Ammon's horn (tissue), 1 donor: ENCODE measurements at places on chromosomes 7 and 10.

DNA sequence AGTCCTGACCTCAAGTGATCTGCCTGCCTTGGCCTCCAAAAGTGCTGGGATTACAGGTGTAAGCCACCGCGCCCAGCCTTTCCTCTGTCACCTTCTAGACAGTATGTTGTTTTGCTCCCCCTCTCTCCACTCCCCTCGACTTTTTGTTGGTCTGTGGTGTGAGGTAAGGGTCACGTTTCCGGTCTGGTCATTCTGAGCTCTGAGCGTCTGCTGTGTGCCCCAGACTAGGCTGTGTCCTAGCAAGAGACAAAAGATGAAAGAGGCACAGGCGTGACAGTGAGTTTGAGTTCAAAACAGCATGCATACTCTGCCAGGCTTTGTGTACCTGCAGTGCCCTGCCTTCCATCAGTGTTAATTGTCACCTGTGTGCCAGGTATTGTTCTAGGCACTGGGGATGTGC is 87.4 kb upstream of the PPIF start:
- no peak for DNase-seq

DNA sequence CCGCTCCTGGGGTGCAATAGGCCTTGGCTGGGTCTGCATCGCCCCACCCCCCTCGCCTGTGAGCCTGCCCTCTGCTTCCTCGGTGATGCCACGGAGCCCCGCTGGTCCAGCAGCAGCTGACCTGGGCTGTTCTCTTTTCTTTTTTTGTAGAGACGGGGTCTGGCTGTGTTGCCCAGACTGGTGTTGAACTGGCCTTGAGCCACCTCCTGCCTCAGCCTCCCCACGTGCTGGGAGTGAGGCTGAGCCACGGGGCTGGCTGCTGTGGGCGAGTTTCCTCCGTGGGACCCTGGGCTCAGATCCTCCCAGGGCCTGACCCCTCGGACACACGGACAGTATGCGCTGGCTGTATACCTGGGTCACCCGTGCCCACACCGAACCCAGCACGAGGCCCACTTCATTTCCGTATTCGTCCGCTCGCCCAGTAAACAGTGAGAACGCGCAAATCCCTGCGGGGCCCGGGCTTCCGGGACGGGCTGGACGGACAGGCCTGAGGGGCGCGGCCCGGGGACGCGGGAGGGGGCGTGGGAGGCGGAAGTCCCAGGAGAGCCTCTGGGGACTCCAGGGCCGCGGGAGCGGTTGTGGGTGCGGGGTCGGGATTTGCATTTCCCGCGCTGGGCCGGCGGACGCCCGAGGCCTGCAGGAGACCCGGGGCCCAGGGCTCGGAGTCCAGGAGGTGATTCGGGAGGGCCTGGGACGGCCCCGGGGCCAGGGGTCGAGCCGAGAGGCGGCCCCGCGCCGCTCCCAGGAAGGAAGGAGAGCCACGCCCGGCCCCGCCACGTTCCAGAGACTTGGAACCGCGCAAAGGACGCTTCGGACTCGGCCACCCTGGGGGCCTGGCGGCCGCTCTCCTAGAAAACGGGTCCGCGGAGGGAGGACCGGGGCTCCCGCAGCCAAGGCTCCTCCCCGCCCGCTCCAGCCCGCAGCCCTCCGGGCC is 57.7 kb upstream of the DNAJB6 start:
- no peak for DNase-seq

- no peak for DNase-seq
Observed at GRCh38 chr7:33504266-33504665, 374.9 kb downstream of the BBS9 start.

DNA sequence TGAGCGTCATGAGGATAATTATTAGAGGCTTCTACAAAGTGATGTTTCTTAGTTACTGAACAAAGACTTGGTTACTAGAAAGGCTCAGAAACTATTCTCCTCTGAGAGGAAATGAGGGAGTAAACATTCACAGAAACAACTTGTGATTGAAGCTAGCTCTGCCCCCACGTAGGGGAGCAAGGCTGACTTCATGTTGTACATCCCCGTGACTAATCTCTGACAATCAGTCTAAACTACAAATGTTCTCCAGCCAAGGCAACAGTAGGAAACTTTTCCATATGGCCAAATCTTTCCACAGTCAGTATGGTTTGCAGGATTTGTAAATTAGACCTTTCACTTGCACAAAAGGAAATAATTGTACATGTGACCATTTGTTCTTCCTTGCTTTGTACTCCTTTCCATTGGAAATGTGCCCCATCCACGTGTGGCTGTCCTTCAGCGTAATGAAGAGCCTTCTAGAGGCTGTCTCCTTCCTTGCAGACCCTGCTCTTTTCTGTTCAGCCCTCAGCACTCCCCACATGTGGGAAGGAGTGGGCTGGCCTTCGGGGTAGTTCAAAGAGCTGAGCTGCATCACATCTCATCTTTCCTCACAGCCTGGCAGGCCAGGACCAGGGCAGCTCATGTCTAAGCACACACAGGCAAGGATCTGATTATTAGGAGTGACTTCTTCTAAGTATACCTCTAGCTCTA is 93.5 kb downstream of the PCGF5 start:
- peak; percentile 59 for DNase-seq

GRCh38 chr7:35494407-35494806 is 200.5 kb downstream of the HERPUD2 start:
- no peak for DNase-seq

DNA sequence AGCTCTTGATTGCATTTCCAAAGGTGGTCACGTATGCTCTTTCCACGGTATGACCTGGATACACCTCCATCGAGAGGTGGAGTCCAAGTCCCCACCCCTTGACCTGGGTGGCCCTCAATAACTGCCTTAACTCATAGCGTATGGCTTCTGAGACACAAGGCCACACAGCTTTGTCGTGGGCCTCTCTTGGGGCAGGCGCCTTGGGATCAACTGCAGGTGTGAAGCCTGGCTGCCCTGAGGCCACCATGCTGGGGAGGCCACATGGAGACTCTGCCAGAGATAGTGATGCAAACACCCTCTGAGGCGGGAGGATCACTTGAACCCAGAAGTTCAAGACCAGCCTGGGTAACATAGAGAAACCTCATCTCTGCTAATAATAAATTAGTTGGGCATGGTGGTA is 30.7 kb upstream of the RASGEF1A start:
- no peak for DNase-seq

DNA sequence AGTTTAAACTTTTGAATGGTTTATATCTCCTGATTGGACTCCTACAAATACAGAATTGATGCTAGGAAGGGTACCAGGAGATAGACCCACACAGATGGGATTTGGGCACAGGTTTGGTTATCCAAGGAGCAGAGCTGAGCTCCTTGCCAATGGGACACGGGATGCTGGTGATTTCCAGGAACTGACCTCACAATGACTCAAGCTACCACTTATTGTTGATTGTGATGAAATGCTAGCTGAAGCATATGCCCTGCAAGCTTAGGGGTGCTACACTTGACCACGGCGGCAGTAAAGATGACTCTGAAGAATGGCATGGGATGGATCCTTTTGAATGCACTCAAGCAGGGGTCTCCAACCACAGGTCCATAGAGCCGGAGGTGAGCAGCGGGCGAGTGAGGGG is 45.5 kb upstream of the VKORC1L1 start:
- no peak for DNase-seq

DNA sequence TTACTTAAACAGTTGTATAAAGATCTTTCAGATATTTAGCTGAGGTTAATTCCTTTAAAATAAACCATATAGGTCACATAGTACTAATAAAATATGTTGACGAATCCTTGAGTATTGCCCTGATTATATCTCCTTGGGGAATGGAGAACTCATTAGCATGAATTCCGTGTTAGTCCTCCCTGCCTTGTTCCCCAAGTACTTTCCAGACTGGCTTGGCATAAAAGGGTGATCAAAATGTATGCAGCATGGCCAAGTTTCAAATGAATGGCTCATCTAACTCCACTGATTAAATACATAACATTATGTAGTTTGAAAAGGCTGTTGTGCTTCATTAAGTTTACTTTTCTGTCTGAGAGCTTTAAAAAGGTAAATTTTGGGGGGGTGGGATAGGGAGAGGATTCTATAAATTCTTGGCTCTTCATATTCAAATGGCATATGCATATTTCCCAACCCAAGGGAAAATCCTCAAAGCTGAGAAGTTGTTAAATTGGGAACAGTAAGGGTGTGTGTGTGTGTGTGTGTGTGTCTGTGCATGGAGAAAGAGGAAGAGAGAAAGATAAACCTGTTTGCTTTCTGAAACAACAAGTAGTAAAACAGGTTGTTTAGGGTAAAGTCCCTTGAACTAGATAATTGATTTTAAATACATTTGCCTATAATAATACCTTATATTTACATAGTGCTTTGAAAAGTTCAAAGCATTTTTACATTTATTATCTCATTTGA is 4.8 kb upstream of the ADD3 start:
- DNase-seq, result no peak
